ENCODE measurements at places on chromosomes 3 and 15.

- peak; percentile 55 for DNase-seq
Observed at GRCh38 chr3:189132231-189132671, 39.5 kb upstream of the TPRG1 start.

DNA sequence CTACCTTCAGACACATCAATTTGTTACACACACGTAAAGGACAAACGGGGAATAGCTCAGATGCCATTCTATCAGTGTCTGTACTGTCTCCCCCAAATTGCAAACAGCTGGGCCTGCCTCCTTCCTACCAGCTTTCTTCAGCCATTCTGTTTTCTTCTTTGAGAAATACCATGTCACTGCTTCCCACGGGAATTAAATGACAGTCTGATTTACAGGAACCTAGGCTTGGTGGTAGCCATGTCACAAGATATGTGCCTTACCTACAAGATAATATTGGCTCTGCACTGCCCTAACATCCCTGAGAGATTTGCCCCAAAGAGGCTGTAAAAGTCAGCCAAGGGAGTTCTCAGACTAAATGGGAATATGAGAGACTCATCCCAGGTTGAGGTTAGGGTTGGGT lies 308.3 kb downstream of the LRTM1 start:
- no peak for DNase-seq

GRCh38 chr3:187833375-187833774 lies 88.1 kb upstream of the BCL6 start:
- DNase-seq = no peak

- DNase-seq = no peak
Observed at GRCh38 chr15:75171408-75171807, 30.3 kb upstream of the C15orf39 start.

DNA sequence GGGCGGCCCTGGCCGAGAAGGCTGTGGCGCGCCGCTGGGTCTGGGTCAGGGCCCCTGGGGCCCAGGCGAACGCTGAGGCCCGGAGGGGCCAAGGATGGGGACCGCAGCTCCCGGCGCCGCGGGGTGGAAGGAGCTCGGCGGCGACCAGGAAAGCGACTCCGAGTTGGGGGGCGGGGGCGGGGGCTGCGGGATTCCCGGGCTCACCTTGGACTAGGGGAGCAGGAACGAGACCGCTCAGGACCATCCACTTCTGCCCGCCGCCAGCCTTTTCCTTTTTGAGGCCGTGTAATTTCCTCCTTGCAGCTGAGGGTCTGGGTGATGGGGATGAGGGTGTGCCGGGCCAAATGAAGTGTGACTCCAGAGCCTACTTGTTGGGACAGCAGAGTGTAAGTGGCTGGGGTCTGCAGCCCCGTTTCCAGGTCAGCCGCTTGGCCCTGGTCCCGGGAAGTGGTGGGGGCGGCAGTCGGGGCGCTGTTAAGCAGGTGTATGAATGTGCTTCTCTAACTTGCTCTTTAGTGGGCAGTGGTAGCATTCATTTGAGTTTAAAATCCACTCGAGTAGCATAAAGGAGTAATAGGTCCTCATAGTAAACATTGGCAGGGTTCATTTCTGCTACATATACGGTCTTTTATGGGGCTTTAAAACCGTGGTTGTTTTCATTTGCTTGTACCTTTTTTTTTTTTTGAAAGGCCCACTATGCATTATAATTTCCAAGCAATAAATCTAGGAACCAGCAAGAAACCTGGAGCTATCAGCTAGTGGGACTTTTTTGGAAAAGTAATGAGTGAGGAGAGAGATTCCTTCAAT lies 717 bp downstream of the PXK start:
- DNase-seq = no peak

DNA sequence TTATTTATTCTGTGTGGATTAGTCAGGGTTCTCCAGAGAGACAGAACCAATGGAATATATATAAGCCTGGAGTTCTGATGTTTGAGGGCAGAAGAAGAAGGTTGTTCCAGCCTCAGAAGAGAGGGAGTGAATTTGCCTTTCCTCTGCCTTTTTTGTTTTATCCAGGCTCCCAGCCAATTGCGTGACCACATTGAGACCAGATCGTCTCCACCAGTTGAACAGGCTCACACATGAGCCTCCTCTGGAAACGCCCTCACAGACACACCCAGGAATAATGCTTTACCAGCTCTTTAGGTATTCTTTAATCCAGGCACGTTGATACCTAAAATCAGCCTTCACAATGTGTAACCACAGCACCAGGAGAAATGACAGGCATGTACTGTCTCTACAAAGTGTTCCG lies 923.1 kb downstream of the TBL1XR1 start:
- DNase-seq = no peak

- DNase-seq = no peak
Observed at GRCh38 chr3:38136393-38136776, 542 bp downstream of the ACAA1 start.

DNA sequence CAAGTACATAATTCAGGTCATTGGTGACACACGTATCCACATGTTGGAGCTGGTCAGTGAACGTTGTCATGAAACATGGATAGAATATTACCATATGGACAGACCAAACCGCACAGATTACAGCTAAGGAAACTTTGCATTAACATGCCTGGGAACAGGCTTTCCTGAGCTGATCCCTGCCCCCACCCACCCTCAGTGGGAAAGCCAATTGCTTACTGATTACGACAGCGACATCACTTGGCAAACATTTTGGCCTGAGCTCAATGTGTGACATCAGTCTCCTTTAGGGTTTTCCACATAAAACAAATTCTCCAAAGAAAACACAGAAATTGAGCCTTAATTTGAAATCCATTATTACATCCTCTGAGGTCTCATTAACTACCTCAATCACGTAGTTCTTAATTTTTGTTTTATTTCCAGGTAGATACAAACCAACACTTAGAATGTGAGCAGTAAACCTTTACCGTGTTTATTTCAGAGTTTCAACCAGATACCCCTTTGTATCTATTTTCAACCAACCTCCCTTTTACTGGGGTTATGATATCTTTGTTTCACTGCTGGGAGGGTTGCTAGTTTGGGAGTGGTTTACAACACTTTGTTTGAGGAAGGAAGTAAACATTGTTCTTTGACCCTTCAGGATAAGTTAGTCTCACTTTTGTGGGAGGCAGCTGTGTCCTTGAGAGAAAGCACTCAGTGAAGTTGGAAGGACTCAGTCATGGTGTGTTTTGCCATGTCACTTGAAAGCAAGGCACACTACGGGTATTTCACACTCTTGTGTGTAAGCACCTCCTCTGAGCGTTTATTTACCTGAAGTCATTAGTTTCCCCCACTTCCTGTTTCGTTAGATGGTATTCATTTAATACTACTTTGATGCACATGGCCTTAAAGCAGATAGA lies 103.1 kb downstream of the CMSS1 start:
- no peak for DNase-seq

- no peak for DNase-seq
Observed at GRCh38 chr3:182843478-182843877, 50.2 kb downstream of the ATP11B start.

- DNase-seq = no peak
Observed at GRCh38 chr15:92645731-92646130, 9.8 kb downstream of the FAM174B start.

DNA sequence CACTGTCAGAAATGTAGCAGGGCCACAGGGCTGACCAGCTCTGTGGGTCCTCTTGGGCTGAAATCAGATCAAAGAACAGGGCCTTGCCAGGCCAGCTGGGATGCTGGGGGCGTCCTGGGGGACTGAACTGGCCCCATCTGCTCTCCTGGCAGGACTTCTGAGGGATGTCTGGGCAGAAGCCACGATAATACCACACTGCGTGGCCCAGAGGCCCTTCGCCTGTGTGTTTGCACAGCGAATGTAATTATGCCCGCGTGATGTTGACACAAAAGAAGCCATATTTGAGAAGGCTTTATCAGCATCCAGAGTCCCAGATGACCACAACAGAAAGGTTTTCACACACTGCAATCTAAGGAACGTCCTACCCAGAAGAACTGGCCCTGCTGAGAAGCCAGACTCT lies 174.0 kb downstream of the RAB11A start:
- no peak for DNase-seq

- DNase-seq = no peak
Observed at GRCh38 chr3:52463416-52463815, 8.0 kb downstream of the NISCH start.

DNA sequence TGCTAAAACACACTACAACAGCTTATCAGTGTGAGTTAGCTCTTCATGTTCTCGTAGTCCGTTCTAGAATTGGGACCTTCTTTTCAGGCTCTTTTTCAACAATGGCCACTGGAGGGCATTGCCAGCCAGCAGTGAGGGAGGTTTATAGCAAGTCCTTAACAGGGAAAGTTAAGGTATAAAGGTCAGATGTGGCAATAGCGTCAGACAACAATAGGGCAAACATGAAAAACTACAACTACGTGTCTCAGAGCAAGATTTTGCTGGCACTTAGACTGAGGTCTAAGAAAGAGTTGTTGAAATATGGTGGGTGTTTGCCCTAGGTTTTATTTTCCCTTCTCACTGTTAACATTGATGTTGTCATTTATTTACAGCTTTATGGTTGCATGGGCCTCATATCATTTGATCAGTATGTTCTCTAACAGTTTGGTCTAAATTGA lies 161.4 kb downstream of the GMNC start:
- no peak for DNase-seq

- no peak for DNase-seq
Observed at GRCh38 chr3:106103383-106103782, 234.6 kb upstream of the CBLB start.

DNA sequence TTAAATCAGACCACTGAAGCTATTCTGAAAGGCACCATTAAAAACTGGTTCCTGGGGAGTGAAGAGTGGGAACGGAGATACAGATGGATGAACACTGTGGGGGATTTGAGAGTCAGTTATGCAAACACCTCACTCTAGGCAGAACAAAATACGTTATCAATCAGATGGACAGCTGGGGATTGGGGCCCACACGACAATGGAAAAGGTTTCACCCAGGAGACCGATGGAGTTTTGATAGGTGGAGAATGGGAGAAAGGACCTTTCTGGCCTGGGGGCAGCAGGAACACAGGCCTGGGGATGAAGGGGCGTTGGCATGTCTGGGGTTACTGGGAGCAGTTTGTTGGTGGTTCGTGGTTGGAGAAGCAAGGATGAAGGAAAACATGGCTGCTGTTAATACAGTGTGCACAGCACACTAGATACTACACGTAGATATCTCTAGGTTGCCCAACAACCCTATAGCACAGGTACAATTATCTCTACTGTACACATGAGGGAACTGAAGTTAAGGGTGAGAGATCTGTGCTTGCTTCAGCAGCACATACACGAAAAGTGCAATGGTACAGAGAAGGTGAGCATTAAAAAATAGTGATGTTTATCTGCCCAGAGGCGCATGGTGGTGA lies 16.5 kb downstream of the ST6GAL1 start:
- no peak for DNase-seq

- DNase-seq = no peak
Observed at GRCh38 chr3:53495146-53495519, 722 bp downstream of the CACNA1D start.

- no peak for DNase-seq
Observed at GRCh38 chr3:131605916-131606315, 103.1 kb upstream of the MRPL3 start.

DNA sequence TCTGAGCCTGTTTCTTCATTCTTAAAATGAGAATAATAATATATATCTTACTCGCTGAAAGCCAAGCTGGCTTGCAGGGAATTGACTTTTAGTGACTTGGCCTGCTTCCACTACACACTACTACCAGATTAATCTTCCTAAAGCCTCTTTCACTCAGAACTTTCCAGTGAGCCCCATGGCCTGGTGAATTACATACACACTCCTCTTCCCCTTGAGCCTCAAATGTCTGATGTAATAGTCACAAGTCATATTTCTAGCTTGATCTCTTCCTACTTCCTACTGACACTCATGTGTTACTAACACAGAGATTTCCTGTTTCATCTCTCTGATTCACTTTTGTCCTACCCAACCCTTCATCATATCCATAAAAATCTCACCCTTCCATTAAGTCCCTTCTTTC lies 82.7 kb upstream of the SOX2 start:
- no peak for DNase-seq

- peak; percentile 29 for DNase-seq
Observed at GRCh38 chr15:53472883-53473282, 286.6 kb downstream of the WDR72 start.

- peak; percentile 85 for DNase-seq
Observed at GRCh38 chr3:172635588-172635987, 75.3 kb downstream of the NCEH1 start.

DNA sequence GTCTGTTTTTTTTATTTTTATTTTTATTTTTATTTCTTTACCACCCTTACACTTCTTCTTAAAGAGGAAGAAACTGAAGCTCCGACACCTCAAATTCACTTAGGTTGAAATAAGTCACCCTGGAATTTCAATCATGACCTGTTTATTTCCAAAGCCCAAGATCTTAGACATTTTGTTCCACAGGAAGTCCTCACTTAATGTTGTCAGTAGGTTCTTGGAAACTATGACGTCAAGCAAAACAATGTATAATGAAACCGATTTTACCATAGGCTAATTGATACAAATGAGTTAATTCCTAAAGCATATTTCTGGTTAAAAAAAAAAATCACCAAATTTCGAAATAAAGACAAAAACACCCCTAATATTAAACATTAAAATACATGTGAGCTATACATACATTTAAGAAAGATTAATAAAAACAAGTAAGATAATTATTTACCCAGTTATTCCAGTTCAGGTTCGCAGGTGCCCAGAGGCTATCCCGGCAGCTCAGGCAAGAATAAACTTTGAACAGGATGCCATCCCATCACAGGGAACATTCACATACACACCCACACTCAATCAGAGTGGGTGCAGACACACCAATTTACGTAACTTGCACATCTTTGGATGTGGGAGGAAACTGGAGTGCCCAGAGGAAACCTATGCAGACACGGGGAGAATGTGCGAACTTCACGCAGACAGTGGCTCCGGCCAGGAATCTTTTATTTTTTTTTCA lies 391.0 kb downstream of the RAP2B start:
- DNase-seq = no peak

DNA sequence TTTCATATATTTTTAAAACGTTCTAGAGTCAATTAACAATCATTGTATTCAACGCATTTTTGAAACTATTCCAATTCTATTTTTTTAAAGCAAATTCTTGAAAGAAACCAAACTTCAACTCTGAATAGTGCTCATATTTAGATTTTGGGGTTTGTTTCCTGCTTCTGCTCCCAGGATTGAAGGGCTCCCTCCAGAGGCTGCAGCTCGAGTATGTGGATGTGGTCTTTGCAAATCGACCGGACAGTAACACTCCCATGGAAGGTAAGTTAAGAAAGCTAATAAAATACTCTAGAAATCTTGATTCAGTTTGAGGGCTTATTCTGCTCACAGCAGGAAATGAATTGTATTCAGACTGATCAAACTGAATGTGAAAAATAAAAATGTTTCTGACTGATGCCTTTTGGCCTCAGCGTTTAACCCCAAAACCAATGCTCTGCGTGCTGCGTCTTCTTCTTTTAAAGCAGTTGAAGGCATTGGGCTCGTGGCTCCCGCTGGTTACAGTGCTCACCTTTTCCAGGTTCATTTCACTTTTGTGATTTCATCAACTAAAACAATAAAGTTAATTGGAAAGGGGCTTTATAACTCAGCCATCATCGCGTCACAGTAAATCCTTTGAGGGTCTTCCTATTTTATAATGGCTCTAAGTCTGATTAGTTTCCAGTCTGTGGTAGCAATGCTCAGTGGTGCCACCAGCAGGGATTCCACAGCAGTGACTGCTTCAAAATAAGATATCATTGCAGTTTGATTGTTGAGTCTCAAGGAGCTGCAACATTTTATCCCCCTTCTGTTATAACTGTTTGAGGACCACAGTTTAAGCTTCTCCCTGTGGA lies 80.1 kb downstream of the SSR3 start:
- DNase-seq = no peak

- no peak for DNase-seq
Observed at GRCh38 chr3:181710345-181711291, 1.1 kb upstream of the SOX2 start.

GRCh38 chr3:17995769-17996168 lies 253.3 kb upstream of the TBC1D5 start:
- no peak for DNase-seq

GRCh38 chr15:75706682-75706954 lies 6.0 kb downstream of the CSPG4 start:
- no peak for DNase-seq
